ENCODE measurements at places on chromosomes 5 and 9.
A peak's percentile ranks its signal among the peaks of the same experiment; 100 is the strongest.

GRCh38 chr9:79572608-79573411 is 1.0 kb downstream of the TLE4 start:
- no peak for DNase-seq

DNA sequence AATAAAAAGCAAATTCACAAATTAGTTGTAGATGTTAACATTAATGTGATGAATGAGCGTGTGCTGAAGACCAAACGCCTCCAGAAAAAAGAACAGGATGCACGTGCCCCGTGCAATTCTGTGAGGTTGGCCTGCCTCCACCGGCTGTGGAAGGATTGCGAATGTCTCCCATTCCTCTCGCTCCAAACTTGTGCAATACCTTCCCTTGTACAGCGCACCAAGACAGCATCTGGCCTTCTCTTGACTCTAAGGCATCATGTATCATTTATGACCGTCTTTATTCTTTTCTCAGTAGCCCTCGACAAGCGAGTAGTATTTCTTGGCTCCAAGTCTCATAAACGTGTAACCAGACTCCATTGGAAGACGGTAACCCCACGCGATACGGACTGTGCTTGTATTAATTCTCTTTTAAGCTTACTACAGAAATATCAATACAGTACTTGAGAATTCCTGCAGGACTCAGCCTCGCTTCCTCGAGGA is 1.5 kb upstream of the TESK1 start:
- DNase-seq, result no peak

GRCh38 chr5:150763023-150763769 is 4.4 kb upstream of the DCTN4 start:
- peak; percentile 33 for DNase-seq

DNA sequence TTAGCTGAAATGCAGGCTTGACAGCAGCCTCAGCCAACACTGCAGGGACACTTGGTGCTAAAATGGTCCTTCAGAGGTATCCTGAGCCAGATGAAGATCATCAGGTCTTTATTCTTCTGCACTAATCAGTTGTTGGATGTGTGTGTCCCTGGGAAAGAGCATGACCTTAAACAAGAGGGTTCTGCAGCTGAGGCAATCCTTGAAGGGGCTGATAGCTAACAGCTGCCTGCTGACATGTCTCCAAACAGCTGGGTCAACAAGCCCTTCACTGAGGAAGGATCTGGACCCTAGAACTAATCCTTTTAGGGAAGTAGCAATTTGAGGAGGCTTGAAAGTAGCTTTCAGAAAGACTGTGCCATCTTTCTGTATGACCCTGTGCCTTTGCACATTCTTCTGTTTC is 376.3 kb upstream of the ACTBL2 start:
- no peak for DNase-seq

- no peak for DNase-seq
Measured at GRCh38 chr5:122120957-122121356, 8.4 kb upstream of the ZNF474 start.

DNA sequence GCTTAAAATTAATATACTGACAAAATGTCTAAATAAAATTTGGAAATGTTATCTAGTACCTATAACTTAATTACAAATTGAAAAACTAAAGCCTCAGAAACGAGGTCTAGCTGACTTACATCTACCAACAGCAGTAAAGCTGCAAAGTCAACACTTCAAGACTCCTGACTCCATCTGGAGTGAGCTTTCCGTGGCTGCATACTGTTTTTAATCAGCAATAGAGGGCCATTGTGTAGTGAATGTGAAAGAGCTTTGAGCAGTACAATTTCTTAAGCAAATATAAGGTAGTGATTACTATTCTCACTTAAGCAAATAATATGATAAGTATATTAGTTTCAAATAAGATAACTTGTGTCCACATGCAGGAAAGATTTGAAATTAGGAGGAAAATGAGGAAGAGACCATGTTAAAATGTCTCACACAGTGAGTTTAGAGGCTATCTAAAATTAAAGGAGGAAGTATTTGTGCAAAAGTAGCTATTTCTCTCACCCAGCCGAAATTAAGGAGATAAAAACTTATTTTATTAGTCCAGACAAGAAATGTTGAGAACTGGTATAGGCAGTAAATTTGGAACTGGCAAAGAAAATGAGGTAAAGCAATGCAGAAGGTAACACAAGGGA is 6.4 kb downstream of the SPINK6 start:
- no peak for DNase-seq

DNA sequence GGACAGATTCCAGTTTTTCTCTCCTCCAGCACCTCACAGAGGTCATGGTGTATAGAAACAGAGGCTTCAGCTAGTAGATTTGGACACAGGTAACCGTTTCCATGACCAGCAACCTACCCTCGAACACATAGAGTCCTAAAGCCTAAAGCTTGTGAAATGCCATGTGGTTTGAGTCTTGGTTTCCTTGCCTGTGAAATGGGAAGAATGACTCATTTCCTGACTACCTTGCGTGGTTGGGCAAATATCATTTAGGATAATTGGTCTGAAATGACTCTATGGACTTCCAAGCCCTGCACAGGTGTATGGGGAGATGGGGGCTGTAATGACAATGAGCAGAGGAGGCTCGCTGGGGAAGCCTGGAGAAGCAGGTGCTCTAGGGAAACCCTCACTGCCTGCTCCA is 134.6 kb downstream of the TTLL11 start:
- DNase-seq, result no peak

GRCh38 chr5:110338341-110339083 is 388.0 kb downstream of the TMEM232 start:
- no peak for DNase-seq

DNA sequence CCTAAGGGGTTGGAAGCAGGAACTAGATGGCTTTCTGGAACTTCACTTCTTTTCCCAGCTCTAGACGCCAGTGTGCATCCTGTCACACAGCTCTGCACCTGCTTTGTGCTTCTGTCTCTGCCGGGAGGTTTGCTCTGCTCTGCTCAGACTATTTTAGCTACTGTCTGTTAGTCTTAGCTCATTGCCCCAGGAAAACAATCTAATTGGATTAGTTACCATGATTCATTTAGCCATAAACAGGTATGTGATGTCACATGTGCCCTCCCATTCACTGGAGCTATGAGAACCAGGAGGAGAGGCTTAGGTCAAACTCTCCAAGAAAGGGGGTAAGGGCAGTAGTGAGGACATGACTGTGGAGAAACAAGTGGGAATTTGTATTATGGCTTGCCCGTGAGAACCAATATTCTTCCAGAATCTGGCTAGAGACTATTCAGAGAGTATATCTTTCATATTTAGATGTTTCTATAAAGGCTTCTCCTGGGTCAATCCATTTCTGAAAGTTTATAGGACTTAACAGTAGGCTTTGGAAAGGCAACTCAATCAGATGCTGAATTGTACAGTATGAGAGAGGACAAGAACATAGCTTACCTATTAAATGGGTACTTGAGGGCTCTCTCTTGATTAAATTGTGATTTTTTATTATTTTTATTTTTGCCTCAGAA is 22.4 kb upstream of the NREP start:
- DNase-seq, result no peak

DNA sequence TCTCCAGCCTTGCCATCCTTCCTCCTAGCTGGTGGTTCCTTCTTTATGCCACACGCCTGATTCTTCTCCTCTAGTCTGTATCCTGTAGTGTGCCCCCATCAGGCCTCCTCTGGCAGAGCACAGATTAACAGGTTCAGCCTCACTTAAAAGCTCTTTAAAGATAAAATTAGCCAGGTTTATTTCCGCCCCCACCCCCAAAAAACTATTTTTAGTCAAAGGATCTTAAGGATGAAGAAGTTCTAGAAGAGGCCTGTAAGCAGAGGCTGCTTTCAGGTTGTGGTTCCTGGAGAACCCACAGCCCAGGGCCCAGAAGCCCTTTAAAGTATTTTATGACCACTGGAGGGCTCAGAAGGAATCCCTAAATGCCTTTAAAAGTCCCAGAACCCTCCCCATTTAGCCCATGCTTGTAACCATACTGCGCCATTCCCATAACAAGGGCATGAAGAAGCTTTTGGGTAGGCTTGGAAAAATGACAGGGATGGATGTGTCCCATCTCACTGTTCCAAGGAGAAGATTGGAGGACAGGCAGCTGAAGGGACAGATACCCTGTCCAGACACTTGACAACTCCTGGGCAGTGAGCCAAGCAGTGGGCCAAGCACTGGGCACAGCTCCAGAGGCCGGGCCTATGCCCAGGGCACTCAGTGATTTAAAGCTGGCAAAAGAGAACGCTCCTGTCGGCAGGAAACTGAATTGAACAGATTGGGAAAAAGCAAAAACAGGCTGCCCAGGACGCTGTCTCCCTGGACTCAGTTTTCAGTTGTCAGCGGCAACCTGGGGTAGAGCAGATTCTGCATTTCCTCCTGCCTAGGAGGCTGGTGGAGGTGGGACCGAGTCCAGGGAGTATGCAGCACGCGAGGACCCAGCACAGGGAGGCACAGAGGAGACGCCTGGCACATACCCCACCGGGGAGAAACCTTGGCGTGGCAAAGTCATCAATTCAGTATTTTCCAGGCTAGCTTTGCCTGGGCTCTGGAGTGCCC is 106.3 kb upstream of the SSBP2 start:
- DNase-seq, result no peak

- DNase-seq, result no peak
Measured at GRCh38 chr9:124762633-124763032, 8.5 kb downstream of the NR6A1 start.

- no peak for DNase-seq
Measured at GRCh38 chr5:64497386-64497785, 8.4 kb upstream of the RGS7BP start.
